ENCODE measurements at places on chromosomes 12 and 14.

DNA sequence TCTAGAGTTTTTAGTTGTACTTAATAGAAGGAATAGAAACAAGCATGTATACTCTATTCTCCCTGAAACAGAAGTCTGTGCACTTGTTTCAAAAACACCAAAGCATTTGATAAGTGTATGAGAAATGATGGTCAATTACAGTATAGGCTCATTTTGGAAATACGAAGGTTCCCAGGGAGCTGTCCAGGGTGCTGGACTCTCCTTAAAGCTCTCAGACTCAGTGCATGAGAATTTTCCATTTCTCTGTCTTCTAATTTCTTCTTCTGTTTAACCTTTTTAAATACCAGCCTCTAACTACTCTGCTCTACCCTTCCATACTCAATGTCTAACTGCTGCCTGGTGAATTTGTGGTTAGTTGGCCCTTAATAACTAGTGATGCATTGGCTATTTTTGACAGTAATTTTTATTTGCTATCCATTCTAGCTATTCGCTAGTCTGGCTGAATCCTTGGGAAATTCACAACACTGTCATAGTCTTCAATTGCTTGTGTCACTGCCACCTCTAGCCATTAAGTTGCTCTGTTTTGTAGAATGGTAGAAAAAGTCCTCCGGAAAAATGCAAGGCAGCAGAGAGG, 229.2 kb downstream of the NRXN3 start:
- DNase-seq, result peak; percentile 11

- DNase-seq, result no peak
These were observed 447.0 kb downstream of the DIO2 start for GRCh38 chr14:79764323-79764722.

- DNase-seq, result peak; percentile 7
These were observed 93.5 kb upstream of the ETV6 start for GRCh38 chr12:11555743-11556625.

GRCh38 chr14:84783511-84783910, 746.4 kb upstream of the FLRT2 start:
- DNase-seq, result no peak

DNA sequence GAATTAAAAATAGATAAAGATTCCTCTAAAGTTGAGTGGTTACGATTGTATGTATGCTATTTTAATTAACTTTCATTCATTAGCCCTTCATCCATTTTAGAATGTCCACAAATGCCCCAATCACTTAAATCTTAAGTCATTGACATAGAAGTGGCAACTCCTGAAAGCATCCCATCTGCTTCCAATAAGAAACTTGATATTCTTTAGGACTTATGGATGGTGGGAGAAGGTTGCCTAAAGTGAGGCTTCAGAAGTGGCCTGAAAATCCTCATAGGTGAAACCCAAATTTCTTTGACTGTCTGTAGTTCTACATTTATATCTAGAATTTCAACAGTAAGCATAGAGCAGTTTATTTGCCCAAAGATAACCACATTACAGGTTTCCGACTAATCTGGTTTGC, 161.7 kb upstream of the HMGA2 start:
- DNase-seq, result no peak

- DNase-seq, result no peak
These were observed 11.5 kb upstream of the PCED1B start for GRCh38 chr12:47067771-47068431.

DNA sequence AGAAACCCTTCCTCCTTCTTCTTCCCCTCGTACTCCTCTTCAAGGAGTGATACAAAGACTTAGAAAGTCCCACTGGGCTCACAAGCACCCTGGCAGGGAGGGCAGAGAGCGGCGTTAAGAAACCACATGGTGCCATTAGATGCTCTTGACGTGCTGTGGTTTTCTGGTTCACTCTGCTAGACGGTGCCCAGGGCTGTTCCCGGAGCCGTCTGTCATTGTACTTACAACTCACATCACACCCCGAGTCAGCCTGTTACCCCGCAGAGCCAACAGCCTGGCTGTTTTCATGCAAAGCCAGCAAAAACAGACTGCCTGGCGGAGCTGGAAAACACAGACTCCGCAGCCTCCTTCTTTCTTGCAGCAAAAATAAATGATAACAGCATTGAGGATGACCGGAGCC, 232.6 kb upstream of the TBX3 start:
- no peak for DNase-seq

- no peak for DNase-seq
These were observed 30.3 kb upstream of the AMIGO2 start for GRCh38 chr12:47110011-47110541.

DNA sequence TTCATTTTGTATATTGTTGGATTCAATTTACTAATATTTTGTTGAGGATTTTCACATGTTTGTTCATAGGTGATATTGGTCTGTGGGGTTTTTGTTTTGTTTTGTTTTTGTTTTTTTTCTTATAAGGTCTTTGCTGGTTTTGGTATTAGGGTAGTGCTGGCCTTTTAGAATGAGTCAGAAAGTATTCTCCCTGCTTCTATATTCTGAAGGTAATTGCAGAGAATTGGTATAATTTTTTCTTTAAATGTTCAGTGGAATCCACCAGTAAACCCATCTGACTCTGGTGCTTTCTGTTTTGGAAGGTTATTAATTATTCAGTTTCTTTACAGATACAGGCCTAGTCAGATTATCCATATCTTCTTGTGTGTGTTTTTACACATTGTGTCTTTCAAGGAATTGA, 8.9 kb downstream of the TOGARAM1 start:
- DNase-seq, result no peak

DNA sequence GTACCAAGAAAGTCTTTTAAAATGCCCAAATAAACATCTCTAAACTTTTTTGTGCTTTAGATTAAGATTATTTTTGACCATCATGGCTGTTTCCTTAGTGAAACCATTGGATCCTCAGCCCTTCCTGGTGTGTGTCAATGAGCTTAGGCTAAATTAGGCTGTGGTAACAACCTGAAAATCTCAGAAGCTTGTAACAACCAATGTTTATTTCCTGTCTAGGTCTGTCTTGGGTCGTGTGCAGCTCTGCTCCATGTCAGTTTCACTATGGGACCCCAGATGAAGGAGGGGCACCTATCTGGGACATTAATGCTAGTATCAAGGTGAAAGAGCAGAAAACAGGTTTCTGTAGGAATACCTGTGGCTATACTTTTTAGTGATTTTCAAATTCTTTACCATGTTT, 49.9 kb downstream of the KCNMB4 start:
- DNase-seq, result no peak

DNA sequence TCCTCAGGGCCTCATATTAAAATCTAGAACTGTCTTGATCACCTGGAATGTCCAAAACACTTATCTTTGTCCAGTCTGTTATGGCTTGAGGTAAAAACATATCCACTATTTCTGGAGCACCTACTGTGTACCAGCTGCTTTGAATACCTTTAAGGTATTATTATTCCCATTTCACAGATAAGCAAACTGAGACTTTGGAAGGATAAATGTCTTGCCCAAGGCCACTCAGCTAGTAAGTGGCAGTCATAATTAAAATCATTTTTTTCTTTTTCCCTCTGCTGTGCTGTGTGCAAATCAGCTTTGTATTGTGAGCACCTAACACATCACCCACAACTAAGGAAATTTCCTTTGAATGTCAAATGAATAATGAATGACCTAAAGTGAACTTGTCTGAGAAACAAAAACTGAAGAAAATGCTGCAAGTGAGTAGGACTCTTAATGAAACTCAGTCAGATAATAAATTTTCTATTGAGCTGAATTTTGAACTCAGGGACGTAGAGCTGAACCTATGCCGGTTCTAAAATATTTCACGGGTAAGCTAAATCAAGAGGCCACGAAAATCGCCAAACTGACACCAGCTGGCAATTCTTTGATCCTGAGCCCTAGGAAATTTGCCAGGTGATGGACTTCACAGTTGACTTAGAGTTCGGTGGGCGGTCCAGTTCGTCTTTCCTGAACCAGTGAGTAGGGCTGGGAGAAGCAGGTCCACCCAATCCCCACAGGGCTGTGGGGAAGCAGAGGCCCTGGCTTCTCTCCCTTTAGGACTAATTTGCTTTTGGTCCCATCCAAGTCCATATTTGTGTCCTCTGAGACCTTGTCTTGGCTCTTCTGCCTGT, 159.7 kb upstream of the PWP1 start:
- no peak for DNase-seq

- peak; percentile 44 for DNase-seq
These were observed 44.9 kb downstream of the DDX11 start for GRCh38 chr12:31118347-31119191.

GRCh38 chr14:38389681-38390080, 133.8 kb upstream of the CLEC14A start:
- no peak for DNase-seq

DNA sequence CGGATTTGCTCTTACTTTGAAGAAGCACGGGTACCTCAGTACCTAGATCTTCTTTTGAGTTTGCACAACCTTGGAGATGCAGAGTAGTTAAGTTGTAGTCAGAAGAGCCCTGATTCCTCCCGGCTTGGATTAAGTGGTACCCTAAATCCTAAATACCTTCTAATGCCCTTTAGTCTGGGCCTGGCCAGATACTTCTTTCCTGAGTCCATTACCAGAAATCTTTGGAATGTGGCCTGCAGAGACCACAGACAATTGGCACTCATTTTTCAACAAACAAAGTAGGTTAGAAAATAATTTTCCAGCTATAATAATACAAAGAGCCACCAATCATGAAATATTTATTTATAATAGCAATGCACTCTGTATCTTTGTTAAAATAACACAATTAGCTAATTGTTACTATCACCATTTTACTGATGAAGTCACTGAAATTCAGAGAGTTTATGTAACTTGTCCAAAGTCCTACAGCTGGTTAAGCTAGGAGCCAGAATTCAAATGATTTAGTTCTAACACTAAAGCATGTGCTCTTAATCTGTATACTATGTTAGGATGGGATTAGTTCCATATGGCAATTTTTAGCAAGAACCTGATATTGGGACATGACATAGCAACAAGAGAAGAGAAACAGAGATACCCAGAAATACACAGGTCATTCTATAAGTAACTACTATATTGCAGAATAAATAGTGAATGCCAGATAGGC, 132.1 kb upstream of the PDZRN4 start:
- DNase-seq, result no peak

GRCh38 chr14:31792726-31793125, 231.5 kb downstream of the NUBPL start:
- DNase-seq, result no peak

DNA sequence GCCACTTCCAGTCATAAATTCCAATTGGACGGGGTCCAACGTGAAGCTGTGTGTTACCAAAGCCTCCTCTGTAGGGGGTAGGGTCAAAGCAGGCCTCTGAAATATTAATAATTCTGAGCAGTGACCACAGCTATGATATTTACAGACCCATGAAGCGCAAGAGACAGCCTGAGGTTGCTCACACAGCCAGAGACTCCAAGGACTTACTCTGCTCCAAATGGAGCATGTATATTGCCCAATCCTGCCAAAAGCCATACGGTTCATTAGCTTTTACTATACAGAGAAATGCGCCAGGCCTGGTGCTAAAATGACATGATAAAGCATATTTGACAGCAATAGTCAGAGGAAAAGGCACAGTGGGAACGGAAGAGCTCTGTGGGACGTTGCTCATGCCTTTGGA, 151.3 kb downstream of the PAH start:
- no peak for DNase-seq

DNA sequence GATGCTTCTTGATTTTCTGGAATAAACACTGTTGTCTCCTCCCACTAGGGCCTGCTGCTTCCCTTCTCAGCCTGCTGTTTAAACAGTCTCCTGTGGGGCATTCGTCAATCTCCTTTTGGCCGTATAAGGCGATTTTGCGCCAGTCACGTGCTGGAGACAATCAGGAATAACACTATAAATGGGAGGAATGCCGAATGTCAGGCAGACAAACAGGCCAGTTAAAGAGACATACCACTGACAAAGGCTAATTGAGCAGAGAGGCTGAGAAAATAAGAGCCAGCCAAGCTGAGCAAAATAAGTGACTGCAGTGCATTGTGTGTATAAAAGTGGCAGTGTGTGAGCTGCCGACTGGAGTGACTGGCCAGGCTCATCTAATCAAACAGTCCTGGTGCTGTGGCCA, 23.3 kb downstream of the DMAC2L start:
- peak; percentile 36 for DNase-seq

DNA sequence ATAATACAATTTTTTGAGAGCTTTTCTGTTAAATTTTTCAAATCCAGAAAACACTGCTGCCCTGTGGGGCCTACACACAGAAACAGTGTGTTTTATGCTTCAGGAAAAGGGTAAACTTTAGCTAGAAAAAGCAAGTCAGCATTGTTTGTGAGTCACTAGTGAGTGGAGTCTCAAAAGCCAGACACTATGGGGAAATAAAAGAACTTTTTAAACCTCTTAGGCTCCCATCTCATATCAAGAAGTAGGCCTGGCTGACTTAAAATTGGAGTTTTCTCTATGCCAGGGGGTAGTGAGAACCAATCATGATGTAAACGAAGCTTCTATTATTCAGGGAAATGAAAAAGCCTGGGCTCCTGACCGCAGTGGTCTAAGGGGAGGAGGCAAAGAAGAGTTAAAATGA, 12.6 kb downstream of the GPR65 start:
- DNase-seq, result no peak

- DNase-seq, result no peak
These were observed 42.4 kb downstream of the GLRX5 start for GRCh38 chr14:95577067-95577800.

GRCh38 chr12:94815958-94816357, 165.6 kb upstream of the TMCC3 start:
- no peak for DNase-seq

GRCh38 chr14:57122129-57122528, 146.6 kb downstream of the EXOC5 start:
- no peak for DNase-seq

DNA sequence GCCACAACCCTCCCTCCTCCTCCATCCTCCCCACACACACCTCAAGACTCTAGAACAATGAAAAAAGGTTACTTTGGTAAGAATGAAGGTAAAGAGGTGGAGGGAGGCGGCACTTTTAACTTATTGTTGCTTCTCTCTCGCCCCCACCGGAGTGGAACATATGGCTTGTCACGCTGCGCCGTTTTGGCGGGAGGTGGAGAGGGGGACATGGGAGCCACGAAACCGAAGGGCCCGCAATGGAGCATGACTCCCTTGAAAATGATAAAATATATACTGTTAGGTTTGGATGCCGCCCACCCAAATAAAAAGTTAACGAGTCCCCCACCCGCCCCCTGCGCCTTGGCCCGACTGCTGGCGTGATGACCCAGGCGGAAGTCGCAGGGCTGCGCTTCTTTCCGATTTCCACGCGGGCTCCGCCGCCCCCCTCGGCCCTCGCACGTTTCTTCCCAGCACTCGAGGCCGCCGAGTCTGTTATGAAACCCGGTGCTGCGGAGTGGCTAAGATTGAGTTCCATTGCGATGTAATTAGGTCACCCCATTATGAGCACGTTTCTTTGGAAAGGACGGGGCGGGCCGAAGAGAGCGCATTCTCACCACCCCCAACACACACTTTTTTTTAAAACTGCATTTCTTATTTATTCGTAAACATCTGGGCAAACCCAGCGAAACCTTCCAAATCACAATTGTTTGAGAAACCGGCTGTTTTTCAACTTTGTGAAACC, 1.4 kb upstream of the ZFP36L1 start:
- DNase-seq, result peak; percentile 88

DNA sequence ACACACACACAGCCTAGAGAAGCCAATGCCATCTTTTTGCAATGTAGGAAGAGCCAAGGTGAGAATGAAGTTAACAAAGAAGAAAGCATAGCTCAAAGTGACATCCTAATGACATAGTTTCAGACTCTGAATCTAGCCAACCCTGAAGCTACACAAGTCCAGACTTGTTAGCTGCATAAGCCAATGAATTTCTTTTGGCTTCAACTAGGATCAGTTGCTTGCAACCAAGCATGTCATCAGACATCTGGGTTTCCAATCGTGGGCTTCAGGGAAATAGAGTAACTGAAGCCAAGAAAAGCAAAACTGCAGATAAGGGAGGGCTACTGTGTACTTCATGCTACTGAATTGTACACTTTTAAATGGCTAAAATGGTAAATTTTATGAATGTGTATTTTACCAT, 4.4 kb upstream of the GPHN start:
- DNase-seq, result peak; percentile 16

Measured in T47D (cell line).